ENCODE measurements at places on chromosomes 16 and 17. TPM values are rescaled to one million over a fixed set of nuclear protein-coding genes. Genes with fewer than 3 reads are reported as not detected.

DNA sequence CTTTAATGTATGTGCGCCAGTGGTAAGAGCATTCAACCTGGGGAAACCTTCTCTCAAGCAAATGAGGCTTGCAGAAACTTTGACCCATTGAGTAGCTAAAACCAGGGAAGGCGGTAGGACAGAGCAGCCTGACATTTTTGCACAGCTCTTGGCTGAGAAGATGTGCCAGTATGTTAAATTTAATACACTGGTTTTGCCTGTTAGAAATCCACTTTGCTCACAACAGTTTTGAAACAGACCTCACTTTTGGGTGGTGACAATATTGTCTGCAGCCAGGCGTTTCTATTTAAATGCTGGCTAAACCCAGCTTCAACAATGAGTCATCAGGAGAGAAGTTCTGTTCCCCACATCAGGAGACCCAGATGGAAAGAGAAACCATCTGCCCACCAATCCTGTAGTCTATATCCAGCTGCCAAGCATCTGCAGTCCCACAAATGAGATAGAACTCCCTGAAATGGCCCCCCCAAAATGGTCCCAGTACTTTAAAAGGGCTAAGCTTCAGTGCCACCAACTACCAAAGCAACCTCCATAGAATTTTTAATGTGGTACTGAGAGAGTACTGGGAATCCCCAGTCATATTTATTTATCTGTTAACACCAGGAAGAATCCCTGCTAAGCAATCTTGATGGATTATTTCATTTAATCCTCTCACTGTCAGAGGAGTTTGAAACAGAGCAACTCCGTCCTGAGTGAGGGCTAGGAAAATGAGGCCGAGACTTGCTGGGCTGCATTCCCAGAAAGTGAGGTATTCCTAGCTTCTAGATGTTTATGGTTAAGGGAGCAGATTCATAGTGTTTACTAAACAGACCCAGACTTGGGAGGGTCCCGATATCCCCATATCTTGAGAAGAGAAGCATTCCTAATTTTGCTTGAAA, 29.0 kb upstream of the CLEC3A start:
- no peaks in the 10 kb centered on the region for H3K27me3 ChIP-seq
- DNase-seq, result no peak
- no peaks in the 10 kb centered on the region for H3K36me3 ChIP-seq
- H3K4me3 ChIP-seq, result no peak overlapping the region
- no peak overlapping the region for H3K27ac ChIP-seq
- H3K4me1 ChIP-seq, result no peaks in the 10 kb centered on the region

- H3K4me3 ChIP-seq, result no peak overlapping the region
- no peaks in the 10 kb centered on the region for H3K4me1 ChIP-seq
- H3K36me3 ChIP-seq, result peaks cover 6% of the 10 kb centered on the region
- no peaks in the 10 kb centered on the region for H3K27me3 ChIP-seq
- no peak for DNase-seq
- H3K27ac ChIP-seq, result no peak overlapping the region
Observed at GRCh38 chr17:36980280-36980761, 31.6 kb downstream of the AATF start.

- H3K4me3 ChIP-seq, result no peak overlapping the region
- no peak overlapping the region for H3K27ac ChIP-seq
- no peak for DNase-seq
- H3K27me3 ChIP-seq, result no peaks in the 10 kb centered on the region
- H3K36me3 ChIP-seq, result no peaks in the 10 kb centered on the region
Observed at GRCh38 chr16:24052329-24053098, 203.6 kb upstream of the CACNG3 start.

DNA sequence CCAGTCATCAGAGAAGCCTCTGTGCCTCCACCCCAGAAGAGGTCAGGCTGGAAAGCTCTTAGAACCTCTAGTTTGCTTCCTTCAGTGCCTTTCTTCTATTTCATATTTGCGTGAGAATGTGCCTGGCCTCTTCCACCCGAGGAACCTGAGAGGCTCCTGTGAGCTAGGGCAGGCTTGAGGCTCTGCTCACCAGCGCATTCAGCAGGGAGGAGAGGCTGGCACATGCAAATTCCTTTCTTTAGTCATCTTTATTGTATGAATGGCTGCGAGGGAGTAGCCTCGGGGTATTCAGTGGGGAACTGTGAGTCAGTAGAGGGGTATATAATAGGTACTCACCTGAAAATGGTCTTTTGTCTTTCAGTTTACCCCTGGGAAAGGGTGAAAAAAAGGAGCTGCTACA, 268.3 kb downstream of the ABCC12 start:
- H3K27me3 ChIP-seq, result no peaks in the 10 kb centered on the region
- no peaks in the 10 kb centered on the region for H3K36me3 ChIP-seq
- peaks cover 18% of the 10 kb centered on the region for H3K4me1 ChIP-seq
- no peak for DNase-seq
- no peak overlapping the region for H3K4me3 ChIP-seq

DNA sequence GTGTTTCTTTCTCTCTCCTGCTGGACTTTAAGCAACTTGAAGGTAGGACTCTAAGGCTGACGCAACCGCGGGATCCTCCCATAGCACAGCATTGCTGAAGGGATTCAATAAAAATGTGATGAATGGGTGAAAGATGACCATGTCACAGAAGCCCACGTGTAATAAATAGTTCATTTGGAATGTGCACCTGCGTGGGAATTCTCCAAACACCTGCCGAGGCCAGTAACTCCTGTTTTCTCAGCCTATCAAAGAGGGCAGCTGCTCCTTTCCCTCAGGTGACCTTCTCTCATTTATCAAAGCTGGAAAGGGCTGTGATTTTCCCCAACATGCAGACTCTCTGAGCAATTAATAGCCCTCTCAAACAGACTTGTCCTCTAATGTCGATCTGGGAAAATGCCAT, 235.7 kb downstream of the STX8 start:
- H3K27ac ChIP-seq, result no peak overlapping the region
- no peaks in the 10 kb centered on the region for H3K4me1 ChIP-seq
- no peaks in the 10 kb centered on the region for H3K27me3 ChIP-seq
- H3K4me3 ChIP-seq, result no peak overlapping the region
- DNase-seq, result no peak

GRCh38 chr16:4376893-4377572, 5.4 kb downstream of the VASN start:
- H3K27me3 ChIP-seq, result no peaks in the 10 kb centered on the region
- H3K4me1 ChIP-seq, result peaks cover 32% of the 10 kb centered on the region
- no peak overlapping the region for H3K4me3 ChIP-seq

DNA sequence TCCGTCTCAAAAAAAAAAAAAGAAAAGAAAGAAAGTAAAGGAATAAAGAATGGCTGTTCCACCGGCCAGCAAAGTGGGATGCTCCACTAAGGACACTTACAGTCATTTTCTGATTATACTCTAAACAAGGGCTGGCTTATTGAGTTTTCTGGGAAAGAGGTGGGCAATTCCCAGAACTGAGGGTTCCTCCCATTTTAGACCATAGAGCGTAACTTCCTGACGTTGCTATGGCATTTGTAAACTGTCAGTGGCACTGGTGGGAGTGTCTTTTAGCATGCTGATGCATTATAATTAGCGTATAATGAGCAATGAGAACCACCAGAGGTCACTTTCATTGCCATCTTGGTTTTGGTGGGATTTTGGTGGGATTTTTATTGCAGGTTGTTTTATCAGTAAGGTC, 58.0 kb downstream of the PIGL start:
- H3K4me3 ChIP-seq, result no peak overlapping the region
- H3K27me3 ChIP-seq, result no peaks in the 10 kb centered on the region
- no peaks in the 10 kb centered on the region for H3K4me1 ChIP-seq

GRCh38 chr16:47395733-47396498, 64.9 kb downstream of the ITFG1 start:
- H3K27ac ChIP-seq, result no peak overlapping the region
- no peaks in the 10 kb centered on the region for H3K4me1 ChIP-seq
- DNase-seq, result no peak
- peaks cover 4% of the 10 kb centered on the region for H3K36me3 ChIP-seq

GRCh38 chr16:11253009-11253994, 2.7 kb downstream of the SOCS1 start:
- H3K27ac ChIP-seq, result no peak overlapping the region
- H3K36me3 ChIP-seq, result peaks cover 3% of the 10 kb centered on the region
- no peak for DNase-seq
- no peaks in the 10 kb centered on the region for H3K27me3 ChIP-seq

GRCh38 chr16:3949287-3949686, 68.8 kb upstream of the CREBBP start:
- no peaks in the 10 kb centered on the region for H3K36me3 ChIP-seq
- no peaks in the 10 kb centered on the region for H3K27me3 ChIP-seq
- no peak for DNase-seq
- H3K4me1 ChIP-seq, result peaks cover 14% of the 10 kb centered on the region
- no peak overlapping the region for H3K27ac ChIP-seq

GRCh38 chr16:57786632-57787518, 15.4 kb downstream of the KIFC3 start:
- H3K4me1 ChIP-seq, result no peaks in the 10 kb centered on the region
- H3K36me3 ChIP-seq, result peaks cover 28% of the 10 kb centered on the region
- H3K27me3 ChIP-seq, result no peaks in the 10 kb centered on the region
- no peak for DNase-seq
- no peak overlapping the region for H3K27ac ChIP-seq
- H3K4me3 ChIP-seq, result no peak overlapping the region

GRCh38 chr16:72482695-72483094, 310.7 kb upstream of the PMFBP1 start:
- H3K4me3 ChIP-seq, result no peak overlapping the region
- H3K4me1 ChIP-seq, result peaks cover 4% of the 10 kb centered on the region
- no peaks in the 10 kb centered on the region for H3K27me3 ChIP-seq
- DNase-seq, result no peak
- peaks cover 3% of the 10 kb centered on the region for H3K36me3 ChIP-seq

The CD68 gene
- polyA plus RNA-seq, result 34.6 TPM
